ENCODE measurements at places on chromosomes 1 and 21.

DNA sequence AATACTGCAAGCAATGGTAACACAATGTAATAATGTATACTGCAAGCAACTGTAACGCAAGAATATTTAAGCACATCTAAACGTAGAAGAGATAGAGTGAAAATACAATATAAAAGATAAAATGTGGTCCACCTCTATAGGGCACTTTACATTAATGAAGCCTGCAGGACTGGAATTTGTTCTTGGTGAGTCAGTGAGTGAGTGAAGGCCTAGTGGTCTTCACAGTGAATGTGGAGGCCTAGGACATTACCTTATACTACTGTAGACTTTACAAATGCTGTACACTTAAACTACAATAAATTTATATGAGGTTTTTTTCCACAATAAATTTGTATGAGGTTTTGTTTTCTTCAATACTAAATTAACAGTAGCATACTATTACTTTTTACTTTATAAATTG is 287.4 kb upstream of the SNX7 start:
- DNase-seq = no peak

GRCh38 chr21:16330082-16330907 is 600.5 kb downstream of the USP25 start:
- no peak for DNase-seq

- no peak for DNase-seq
These were observed 4.2 kb upstream of the CLCA4 start for GRCh38 chr1:86542631-86543030.

GRCh38 chr1:88783145-88783544 is 99.1 kb downstream of the PKN2 start:
- DNase-seq = no peak

DNA sequence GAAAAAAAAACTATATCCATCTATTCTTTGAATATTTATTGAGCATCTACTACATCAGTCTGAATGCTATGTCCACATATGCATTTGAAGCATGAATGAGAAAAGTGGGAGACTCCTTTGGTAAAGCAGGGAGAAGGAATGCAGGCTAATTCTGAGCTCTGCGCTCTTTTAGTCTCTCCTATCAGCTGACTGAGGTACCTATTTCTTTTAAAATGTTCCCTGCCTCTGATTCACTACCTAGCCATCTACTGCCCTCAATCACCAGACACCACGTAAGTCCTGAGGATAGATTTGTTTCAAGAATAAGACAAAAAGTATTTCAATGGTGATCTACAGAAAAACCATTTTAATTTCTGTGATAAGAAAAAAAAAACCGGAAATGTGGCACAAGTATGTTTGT is 3.8 kb upstream of the RGS13 start:
- no peak for DNase-seq
